PC-9 (cell line): ENCODE measurements at places on chromosomes 6 and 20. TPM values are rescaled to one million over a fixed set of nuclear protein-coding genes. Genes with fewer than 3 reads are reported as not detected.

DNA sequence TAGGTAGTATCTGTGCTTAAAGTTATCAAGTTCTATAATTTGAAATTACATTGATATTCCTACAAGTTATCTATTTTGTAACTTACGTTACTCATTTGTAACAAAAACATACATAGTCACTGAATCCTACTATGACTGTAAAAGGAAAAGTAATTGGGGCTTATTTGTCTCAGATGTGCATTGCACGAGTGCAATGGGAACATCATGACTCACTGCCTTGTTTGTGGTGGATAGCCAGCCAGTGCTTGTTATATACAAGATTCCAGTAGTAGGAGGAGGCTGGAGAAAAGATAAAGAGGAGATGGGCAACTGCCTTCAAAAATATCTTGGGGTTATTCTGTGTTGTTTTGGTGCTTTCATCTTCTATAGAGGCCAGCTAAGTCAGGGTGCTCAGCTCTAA is 164.1 kb downstream of the RNF144B start:
- no peaks in the 10 kb centered on the region for H3K4me1 ChIP-seq
- no peak overlapping the region for H3K27ac ChIP-seq
- no peak overlapping the region for H3K4me3 ChIP-seq
- no peaks in the 10 kb centered on the region for H3K36me3 ChIP-seq

GRCh38 chr6:8174571-8174970 is 72.2 kb upstream of the EEF1E1 start:
- H3K36me3 ChIP-seq: no peaks in the 10 kb centered on the region
- no peak overlapping the region for H3K27ac ChIP-seq
- no peak for DNase-seq

- no peak for DNase-seq
- no peak overlapping the region for H3K4me3 ChIP-seq
- no peaks in the 10 kb centered on the region for H3K36me3 ChIP-seq
- H3K4me1 ChIP-seq: no peaks in the 10 kb centered on the region
- no peaks in the 10 kb centered on the region for H3K27me3 ChIP-seq
Measured at GRCh38 chr6:157230910-157231309, 92.4 kb downstream of the TMEM242 start.

- no peaks in the 10 kb centered on the region for H3K4me1 ChIP-seq
- no peak for DNase-seq
- no peaks in the 10 kb centered on the region for H3K27me3 ChIP-seq
- H3K4me3 ChIP-seq: no peak overlapping the region
- H3K36me3 ChIP-seq: no peaks in the 10 kb centered on the region
Measured at GRCh38 chr6:67952948-67953347, 682.1 kb upstream of the ADGRB3 start.

DNA sequence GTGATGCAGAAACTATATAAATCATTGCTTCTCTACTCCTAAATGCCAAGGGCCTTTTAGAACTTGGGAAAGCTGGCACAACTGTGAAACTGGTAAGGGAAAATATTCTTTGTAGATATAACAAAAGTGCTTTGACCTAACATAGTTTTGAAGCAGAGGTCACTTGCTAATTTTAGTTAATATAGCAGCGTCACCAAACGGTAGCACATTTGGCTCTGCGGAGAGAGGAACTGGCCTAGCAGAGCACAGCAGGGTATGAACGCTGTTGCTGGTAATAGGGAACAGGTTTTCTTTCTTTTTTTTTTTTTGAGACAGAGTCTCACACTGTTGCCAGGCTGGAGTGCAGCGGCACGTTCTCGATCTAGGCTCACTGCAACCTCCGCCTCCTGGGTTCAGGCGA is 67.4 kb downstream of the ECT2L start:
- no peaks in the 10 kb centered on the region for H3K36me3 ChIP-seq
- H3K27me3 ChIP-seq: no peaks in the 10 kb centered on the region
- DNase-seq: no peak
- no peak overlapping the region for H3K4me3 ChIP-seq
- H3K4me1 ChIP-seq: no peaks in the 10 kb centered on the region

GRCh38 chr6:78489874-78490273 is 377.5 kb upstream of the IRAK1BP1 start:
- no peak for DNase-seq
- no peak overlapping the region for H3K27ac ChIP-seq
- H3K36me3 ChIP-seq: no peaks in the 10 kb centered on the region
- no peak overlapping the region for H3K4me3 ChIP-seq

DNA sequence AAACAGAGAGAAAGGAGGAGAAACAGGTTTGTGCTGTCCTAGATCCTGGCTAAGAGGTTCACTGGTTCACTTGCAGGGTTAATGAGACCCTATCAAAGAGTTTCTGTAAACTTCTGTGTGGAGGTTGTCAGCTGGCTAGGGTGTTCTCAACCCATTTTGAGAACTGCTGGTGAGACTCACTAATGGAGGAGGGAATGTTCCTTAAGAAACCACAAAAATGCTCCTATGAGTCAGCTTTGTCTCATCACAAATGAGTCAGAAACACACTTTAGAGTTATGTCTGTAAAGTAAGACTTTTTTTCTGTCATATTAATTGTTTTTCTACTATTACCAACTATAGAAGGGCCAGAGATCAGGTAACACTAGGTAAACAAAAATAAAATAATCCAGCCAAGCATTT is 884.4 kb downstream of the PHF3 start:
- no peak for DNase-seq
- no peak overlapping the region for H3K4me3 ChIP-seq
- H3K36me3 ChIP-seq: no peaks in the 10 kb centered on the region

- no peak for DNase-seq
- H3K36me3 ChIP-seq: no peaks in the 10 kb centered on the region
- H3K4me1 ChIP-seq: no peaks in the 10 kb centered on the region
- no peak overlapping the region for H3K4me3 ChIP-seq
Measured at GRCh38 chr6:48475275-48475674, 364.3 kb upstream of the PTCHD4 start.

DNA sequence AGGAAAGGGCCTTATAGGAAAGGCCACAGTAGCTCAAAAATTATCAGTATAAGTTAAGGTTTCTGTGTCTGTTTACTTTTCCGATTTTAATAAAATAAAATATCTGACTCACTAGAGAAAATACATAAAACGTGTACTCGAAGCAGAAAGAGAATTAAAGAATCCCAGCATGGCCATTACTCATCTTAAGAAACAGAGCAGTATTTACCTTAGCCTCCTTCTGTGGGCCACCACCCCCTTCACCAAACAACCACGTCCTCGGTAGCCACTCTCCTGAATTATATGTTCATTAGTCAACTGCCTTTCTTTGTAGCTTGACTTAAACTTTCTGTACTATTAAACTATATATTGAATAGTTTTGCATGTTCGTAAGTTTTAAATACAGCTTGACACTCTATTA is 72.2 kb upstream of the SPTLC3 start:
- H3K27me3 ChIP-seq: no peaks in the 10 kb centered on the region
- no peak overlapping the region for H3K4me3 ChIP-seq
- no peak for DNase-seq
- no peak overlapping the region for H3K27ac ChIP-seq
- H3K36me3 ChIP-seq: no peaks in the 10 kb centered on the region

DNA sequence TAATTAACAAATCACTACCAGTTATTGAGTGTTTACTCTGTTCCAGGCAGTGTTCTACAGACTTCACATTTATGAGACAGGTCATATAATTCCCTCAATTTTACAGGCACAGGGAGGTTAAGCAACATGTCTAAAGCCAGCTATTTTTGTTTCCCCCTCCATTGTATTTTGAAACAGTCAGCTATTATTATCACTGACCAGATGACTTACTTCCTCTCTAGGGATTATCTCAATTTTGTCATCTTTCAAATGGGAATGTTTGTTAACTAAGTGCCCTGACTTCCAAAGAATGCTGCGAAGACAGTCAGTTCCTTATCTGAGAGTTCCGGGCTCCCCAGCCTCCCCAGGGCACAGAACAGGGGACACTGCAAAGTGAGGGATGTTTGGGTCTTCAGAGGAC is 5.6 kb upstream of the CNPY3 start:
- H3K4me1 ChIP-seq: peaks cover 7% of the 10 kb centered on the region
- no peak for DNase-seq
- H3K4me3 ChIP-seq: no peak overlapping the region
- H3K27ac ChIP-seq: no peak overlapping the region
- no peaks in the 10 kb centered on the region for H3K36me3 ChIP-seq
- H3K27me3 ChIP-seq: no peaks in the 10 kb centered on the region

DNA sequence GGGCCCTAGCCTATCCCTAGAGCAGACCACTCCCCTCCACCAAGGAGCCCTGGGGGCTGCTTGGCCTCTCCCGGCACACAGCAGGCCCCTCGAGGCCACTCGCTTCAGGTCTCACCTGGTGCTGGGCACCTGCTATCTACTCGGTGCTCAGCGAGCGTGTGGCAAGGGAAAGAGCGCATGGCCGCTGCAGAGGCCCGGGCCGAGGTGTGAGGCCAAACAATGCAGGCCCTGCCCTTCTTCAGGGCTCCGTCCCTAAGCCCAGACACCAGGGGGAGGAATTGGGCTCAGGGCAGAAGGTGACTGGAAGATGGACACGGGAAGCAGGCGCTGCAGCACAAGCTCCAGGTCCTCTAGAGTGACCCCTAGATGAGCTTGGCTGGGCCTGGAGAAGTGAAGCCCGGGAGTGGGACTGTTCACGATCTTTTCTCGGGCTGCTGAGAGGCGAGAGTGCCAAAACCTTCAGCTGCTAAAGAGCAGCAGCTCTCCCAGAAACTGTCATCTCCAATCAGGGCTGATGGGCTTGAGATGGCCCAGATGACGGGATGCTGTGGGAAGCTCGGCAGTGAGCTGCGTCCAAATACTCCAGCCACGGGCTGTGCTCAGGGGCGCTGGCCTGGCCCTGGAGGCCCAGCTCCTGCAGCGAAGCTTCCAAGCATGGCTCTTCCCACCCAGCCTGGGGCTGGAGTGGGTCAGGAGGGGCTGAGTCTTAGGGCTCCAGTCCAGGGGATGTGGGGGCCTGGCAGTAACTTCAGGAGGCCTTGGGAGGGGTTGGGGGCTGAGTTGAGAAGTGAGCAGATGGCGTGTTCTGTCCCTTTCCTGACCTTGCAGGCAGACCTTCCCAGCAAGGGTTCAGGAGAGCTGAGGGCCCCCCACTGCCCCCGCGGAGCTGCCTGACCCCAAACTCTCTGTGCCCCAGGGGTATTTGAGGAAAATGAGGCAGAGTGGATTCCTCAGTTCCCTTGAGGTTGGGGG is 43.7 kb downstream of the APCDD1L start:
- H3K27me3 ChIP-seq: no peaks in the 10 kb centered on the region
- H3K27ac ChIP-seq: no peak overlapping the region
- no peak for DNase-seq
- H3K4me1 ChIP-seq: no peaks in the 10 kb centered on the region
- no peaks in the 10 kb centered on the region for H3K36me3 ChIP-seq
- no peak overlapping the region for H3K4me3 ChIP-seq

DNA sequence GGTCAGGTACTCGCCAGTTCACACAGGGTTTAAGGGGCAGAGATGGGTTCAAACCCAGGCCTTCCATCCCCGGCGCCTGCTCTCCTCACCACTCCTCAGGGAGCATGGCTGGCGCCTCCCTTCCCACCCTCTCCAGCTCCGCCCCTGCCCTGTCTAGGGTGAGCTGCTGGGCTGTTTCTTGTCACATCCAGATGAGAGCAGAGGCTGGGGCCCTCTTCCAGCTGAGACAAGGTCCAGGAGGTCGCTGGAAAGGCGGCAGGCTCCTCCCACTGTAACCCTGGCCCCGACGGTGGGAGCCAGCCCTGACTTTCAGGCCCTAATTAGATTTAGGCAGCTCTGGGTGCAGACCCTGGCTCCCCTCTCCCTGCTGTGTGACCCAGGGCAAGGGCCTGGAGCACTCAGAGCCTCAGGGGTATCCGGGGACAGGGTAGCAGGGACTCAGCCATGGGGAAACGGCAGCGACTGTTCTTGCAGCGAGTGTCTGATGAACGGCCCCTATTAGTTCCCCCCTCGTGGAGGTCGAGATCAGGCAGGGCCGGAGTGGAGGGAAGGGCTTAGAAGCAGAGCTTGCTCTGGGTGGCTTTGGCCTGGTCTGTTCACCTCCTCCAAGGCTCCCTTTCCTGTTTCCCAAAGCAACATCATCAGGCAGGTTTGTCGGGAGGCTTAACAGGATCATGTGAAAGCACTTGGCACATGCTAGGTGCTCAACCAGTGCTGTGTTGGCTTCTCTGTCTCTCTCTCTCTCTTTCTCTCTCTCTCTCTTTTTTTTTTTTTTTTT is 33.4 kb downstream of the SNAI1 start:
- H3K4me1 ChIP-seq: peaks cover 24% of the 10 kb centered on the region
- DNase-seq: no peak
- H3K27ac ChIP-seq: no peak overlapping the region
- no peaks in the 10 kb centered on the region for H3K36me3 ChIP-seq

The TGM6 gene
- not detected in 2 replicates for total RNA-seq

The SLC35D3 gene
- total RNA-seq: not detected in 2 replicates

The MAP1LC3A gene
- not detected in 2 replicates for total RNA-seq

The NR2E1 gene
- total RNA-seq: not detected in 2 replicates

The VARS2 gene
- total RNA-seq: 59.4 and 60.3 TPM in 2 replicates

The SLC22A7 gene
- total RNA-seq: not detected in 2 replicates

The GHRH gene
- total RNA-seq: not detected in 2 replicates

The HRH3 gene
- total RNA-seq: not detected in 2 replicates

The RBL1 gene
- total RNA-seq: 14.6 and 23.0 TPM in 2 replicates

The HUS1B gene
- 0.94 and 1.2 TPM in 2 replicates for total RNA-seq

The EEF1A2 gene
- total RNA-seq: 75.2 and 90.2 TPM in 2 replicates
